ENCODE measurements at places on chromosomes 5 and 9.

GRCh38 chr5:30405821-30406220 is 787.7 kb upstream of the CDH6 start:
- DNase-seq: no peak

DNA sequence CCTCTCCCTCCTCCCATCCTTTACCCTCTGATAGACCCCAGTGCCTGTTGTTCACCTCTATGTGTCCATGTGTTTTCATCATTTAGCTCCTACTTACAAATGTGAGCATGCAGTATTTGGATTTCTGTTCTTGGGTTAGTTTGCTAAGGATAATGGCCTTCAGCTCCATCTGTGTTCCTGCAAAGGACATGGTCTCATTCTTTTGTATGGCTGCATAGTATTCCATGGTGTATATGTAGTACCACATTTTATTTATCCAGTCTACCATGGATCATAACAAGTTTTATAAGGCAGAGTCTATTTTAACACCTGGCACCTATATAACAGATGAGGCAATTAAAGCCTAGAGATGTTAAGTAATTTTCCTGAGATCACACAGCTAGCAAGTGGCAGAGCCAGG is 7.4 kb downstream of the YTHDC2 start:
- DNase-seq: no peak

GRCh38 chr9:134386951-134387831 is 60.9 kb downstream of the RXRA start:
- DNase-seq: no peak

DNA sequence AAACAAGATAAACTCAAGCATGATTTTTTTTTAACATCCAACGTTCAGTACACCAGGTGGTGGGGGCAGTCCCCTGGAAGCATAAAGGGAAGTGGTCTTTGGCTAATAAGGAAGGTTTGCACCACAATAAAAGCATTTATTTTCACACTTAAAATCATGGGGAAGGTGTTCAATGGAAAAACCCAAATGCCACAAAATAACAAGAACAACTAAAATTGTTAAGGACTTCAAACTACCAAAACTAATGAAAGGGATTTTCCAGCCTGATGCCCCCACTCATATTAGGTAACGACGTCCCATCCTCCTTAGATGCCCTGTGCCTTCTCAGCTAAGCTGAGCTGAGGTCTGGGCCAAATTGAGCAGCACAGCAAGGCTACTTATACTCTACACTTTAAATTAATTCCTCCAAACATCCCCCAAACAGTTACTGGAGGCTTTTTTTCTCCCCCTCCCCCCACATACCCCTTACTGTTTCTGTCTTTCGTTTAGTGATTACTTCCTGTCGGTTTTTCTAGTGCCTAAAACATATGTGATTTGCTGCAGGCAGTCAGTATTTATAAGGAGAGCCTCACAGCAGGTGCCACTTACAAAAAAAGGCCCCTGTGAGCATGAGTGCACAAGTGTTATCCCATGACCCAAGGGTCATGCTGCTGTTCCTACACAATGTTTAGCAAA is 259.7 kb upstream of the ZNF608 start:
- no peak for DNase-seq

- no peak for DNase-seq
Observed at GRCh38 chr5:62395210-62395950, 8.3 kb downstream of the DIMT1 start.

DNA sequence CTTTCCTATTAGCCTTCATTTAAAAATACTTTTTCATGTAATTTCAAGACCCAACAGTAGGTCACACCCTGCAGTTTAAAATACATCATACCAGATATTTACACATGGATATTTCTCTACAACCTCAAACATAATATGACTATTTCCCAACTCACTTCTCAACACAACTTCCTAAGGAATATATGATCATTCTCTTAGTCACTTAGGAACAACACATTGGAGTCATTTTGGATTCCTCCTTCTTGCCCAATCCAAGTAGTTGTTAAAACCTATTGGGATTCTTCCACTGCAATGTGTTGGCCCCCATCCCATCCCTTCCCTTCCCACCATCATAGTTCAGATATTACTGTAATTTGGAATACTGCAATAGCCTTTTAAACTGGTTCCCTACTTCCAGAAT is 145.5 kb downstream of the DCP2 start:
- no peak for DNase-seq

GRCh38 chr5:142974409-142974808 is 204.2 kb downstream of the ARHGAP26 start:
- no peak for DNase-seq

- no peak for DNase-seq
Observed at GRCh38 chr5:177008716-177009115, 2.1 kb upstream of the UIMC1 start.

- no peak for DNase-seq
Observed at GRCh38 chr5:68225188-68225910, 9.8 kb downstream of the PIK3R1 start.

- no peak for DNase-seq
Observed at GRCh38 chr5:13212886-13213285, 731.6 kb downstream of the DNAH5 start.

DNA sequence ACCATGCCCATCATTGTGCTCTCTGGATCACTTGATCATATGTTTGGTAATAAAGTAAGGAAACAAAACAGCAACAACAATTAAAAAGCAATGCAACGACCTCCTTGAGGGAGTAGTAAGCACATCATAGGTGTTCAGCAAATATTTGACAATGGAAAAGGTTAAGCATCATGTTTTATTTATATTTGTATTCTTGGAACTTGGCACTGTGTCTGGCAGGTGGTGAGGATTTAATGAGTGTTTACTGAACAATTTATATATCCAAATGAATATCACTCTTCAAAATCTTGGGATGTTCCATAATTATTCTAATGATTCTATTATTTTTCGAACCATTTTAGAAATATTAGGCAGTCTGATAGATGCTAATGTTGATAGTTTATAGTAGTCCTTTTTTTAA is 6.2 kb downstream of the PIP5K1B start:
- no peak for DNase-seq

DNA sequence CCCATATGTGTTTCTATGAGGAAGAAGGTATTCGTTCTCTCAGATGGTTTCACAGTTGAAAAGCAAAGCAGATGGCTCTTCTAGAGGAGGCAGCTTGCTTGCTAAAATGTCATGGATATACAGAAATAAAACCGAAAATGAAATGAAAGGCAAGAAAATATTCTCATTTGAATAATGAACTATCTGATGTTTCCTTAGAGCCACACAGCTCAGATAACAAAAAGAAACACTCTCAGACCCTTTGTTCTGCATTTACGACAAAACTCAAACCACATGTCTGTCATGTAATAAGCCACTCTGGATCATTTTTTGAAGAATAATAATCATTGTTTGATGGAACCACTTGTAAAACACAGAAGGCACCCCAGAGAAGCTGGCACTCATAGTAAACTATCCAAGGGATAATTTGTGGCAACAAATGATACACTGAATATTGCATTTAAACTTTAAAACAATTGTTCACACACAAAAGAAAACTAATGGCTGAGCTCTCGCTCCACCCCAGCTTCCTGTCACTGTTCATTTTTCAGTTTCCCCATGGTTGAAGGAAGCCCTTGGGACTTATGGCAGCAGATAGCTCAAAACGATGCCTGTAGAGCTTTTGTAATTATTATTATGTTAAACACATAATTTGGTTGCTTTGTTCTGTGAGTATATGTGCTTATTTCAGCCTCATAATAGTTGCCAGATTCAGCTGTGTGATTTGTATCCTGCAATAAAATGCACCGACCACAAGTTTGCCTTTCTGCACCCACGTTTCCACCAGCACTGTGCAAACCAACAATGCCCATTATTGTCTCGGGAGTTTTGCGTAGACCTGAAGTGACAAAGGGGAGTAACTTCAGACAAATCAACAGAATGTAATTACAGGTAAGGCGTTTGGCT is 256.0 kb downstream of the TMEM167A start:
- DNase-seq: no peak

GRCh38 chr9:113665064-113665463 is 201.5 kb downstream of the RGS3 start:
- DNase-seq: no peak

- DNase-seq: no peak
Observed at GRCh38 chr5:1493413-1493812, 30.3 kb downstream of the LPCAT1 start.

DNA sequence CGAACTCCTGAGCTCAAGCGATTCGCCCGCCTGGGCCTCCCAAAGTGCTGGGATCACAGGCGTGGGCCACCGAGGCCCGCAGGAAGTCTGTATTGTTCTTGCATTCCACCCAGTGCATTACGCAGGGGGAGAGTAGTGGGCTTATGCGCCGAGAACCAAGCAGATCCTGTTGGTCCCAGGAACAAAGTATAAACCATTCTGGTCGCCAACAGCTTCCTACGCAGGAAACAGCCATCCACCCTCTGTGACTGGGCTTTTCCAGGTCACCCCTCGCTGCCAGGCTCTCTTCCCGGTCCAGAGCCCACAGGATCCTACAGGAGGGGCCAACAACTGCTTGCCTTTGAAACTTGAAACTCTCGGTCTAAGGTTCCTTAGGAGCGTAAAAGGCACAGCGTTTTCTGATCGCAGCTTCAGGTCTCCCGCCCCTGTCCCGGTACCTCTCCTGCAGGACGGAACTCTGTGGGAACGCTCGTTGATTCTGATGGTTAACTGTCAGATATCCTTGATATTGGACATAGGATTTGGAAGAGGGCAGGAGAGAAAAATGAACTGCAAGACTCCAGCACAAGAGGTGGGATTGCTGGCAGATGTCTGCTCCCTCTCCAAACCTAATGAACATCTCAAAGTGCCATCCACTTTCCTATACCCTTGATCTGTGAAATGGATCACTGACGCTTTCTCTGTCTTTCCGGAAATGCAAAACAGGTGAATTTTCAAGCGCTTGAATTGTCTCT is 4.2 kb upstream of the ANXA2R start:
- no peak for DNase-seq

DNA sequence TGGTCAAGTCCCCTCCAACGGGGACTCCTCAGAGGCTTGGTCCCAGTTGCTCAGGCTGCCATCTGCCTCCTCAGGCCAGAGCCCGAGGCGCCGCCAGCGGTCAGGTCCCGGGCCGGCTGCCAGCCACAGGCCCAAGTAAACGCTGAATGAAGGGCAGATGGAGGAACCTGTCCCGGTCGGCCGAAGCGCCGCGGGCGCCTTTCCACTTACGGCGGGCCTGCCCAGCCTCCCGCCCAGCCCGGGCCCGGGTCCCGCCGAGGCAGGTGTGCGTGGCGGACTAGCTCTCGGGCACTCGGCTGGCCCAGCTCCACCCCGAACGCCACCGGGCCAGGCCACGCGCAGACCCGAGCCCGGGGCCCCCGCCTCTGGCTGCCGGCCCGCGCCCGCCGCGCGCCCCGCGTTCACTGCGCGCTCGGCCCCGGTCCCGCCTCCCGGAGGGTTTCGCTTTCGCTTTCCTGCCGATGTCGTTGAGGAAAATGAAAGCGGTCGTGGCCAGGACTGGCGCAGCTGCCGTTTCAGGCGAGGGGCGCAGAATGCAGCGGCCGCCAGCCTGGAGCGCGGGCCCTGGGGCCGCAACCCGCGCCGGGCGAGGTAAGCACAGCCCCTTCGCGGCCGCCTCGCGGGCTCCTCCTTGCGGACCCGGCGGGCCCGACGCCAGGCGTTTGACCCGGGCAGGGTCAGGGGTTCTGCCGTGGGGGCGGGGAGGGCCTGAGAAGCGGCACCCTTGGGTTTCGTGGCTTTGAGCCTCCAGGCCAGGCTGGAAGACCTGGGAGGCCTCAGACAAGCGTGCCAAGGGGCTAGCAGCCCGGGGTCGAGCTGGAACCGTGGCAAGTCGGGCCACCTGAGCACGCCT is 41.2 kb downstream of the SLC22A5 start:
- DNase-seq: peak; percentile 56

GRCh38 chr5:126514131-126514557 is 80.9 kb downstream of the ALDH7A1 start:
- no peak for DNase-seq

DNA sequence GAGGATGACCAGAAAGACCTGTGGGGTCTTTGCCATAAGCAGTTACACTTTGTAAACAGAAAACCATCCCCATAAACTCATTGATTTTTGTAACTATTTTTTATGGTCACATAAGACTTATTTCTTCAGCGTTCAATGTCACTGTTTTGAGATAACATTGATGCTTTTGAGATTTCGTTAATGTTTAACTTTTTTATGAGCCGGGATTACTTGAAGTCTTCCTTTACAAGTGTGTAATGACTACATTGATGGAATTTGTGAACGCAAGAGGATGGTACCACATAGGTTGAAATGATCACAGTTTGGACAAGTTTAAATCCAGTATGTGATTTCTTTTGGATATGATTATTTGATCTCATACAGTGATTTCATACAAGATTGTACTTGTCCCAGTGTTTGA is 1.8 kb downstream of the SLC12A2 start:
- no peak for DNase-seq
